Lung (tissue), 17 donors: ENCODE measurements at places on chromosomes 5 and 9.
A peak's percentile ranks its signal among the peaks of the same experiment; 100 is the strongest.

- DNase-seq = no peak
These were observed 21.8 kb upstream of the CPEB4 start for GRCh38 chr5:173866243-173866857.

DNA sequence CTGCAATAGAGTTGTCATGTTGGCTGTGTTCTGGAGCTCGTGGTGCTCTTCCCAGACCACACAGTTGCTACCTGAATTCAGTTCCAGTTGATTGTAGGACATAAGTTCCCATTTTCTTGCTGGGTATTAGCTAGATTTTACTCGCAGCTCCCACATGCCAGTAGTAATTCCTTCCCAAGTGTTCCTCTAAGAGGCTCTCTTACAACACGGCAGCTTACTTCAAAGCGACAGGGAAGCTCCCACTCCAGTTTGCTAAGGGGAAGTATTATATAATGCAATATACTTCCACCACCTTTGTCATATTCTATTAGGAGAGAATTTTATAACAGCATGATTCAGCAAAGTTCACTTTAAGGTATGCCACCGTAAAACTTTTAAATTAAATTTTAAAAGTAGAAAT lies 623.0 kb downstream of the SLCO4C1 start:
- no peak for DNase-seq

DNA sequence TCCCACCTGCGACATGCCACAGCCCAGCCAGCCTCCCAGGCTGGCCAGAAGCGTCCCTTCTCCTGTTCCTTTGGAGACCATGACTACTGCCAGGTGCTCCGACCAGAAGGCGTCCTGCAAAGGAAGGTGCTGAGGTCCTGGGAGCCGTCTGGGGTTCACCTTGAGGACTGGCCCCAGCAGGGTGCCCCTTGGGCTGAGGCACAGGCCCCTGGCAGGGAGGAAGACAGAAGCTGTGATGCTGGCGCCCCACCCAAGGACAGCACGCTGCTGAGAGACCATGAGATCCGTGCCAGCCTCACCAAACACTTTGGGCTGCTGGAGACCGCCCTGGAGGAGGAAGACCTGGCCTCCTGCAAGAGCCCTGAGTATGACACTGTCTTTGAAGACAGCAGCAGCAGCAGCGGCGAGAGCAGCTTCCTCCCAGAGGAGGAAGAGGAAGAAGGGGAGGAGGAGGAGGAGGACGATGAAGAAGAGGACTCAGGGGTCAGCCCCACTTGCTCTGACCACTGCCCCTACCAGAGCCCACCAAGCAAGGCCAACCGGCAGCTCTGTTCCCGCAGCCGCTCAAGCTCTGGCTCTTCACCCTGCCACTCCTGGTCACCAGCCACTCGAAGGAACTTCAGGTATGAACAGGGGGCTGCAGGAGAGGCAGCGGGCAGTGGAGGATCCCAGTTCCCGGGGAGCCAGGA lies 106.5 kb downstream of the PPARGC1B start:
- DNase-seq = no peak

DNA sequence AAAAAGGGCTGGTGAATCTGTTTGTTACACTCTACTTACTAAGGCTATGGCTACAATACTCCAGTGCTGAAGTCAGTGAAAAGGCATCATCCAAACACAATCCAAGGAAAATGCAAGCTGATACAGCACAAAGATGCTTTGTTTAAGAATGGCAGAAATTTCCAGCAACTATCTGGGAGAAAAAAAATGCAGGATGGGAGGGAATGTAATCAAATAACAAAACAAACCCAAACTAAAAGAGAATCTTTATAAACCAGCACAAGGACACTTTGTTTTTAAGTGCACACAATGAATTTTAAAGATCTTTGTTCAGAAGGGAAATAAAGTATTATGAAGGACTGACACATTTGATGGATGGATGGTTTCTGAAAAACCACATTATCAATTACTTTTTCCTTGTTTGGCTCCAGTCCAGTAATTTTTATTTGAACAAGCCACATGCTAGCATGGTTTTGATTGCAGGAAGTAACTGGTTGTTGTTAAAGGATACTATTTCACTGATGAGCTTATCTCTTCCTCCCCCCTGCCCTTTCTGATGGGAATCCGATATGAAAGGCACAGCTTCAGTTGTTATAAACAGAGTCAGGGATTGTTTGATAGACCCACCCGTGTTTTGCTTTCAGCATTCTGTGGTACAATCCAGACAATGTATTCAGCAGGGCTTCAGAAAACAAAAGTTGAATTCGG lies 12.1 kb upstream of the TLE4 start:
- peak; percentile 17 for DNase-seq

DNA sequence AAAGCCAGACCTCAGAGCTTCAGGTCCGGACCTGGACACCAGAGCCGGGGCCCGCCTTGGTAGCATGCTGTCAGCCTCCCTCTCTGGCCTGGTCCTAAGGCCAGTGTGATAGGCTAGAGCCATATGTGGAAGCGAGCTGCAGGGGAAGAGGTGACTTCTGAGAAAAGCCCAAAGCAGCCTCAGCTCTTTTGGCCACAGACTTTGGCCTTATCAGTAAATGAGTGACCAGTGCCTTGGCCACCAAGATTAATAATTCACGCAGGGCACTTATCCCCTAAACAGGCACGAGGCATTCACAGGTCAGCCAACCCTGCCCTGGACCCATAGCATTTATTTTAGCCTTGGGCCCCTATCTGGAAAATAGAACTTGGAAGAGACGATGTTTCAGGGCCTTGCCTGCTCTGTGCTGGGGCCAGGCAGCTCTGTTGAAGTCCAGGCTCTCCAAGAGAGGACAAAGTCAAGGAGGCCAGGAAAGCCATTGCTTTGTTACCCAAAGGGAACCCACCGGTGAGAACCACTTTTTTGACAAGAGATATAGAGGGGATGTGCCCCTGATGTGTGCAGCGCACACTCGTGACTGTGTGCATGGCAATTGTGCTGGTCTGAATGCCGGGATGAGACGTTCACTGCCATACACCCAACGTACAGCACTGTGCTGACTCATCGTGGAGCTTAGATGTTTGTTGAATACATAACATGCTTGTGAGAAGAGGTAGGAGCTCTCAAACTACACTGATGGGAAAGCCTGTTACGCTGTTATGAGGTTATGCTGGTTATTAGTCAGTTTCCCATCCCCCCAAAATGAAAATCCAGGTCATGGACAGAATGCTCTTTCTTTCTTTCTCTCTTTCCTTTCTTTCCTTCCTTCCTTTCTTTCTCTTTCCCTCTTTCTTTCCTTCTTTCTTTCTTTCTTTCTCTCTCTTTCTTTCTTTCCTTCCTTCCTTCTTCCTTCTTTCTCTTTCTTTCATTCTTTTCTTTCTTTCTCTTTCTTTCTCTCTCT lies 5.0 kb upstream of the SLC34A1 start:
- no peak for DNase-seq

GRCh38 chr9:567128-567746 lies 274.3 kb upstream of the DMRT1 start:
- no peak for DNase-seq

GRCh38 chr5:32051796-32052195 lies 122.3 kb downstream of the GOLPH3 start:
- no peak for DNase-seq

DNA sequence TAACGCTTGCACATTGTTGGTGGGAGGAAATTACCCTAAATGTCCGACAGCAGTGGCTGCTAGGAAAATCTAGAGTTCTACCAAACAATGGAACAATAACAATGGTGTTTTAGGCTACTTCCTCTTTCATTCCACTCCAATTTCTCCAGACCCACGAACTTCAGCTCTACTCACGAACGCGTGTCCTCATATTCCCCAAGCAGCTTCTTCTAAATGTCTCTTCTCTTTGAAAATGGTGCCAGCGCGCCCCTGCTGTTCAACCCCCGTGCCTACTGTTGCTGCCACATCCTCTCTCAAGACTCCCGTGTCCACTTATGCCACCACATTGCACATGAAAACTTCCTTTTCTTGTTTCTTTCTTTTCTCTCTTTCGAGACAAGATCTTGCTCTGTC lies 25.6 kb downstream of the OR2V2 start:
- DNase-seq = no peak

GRCh38 chr5:66538531-66538930 lies 57.7 kb upstream of the MAST4 start:
- no peak for DNase-seq

DNA sequence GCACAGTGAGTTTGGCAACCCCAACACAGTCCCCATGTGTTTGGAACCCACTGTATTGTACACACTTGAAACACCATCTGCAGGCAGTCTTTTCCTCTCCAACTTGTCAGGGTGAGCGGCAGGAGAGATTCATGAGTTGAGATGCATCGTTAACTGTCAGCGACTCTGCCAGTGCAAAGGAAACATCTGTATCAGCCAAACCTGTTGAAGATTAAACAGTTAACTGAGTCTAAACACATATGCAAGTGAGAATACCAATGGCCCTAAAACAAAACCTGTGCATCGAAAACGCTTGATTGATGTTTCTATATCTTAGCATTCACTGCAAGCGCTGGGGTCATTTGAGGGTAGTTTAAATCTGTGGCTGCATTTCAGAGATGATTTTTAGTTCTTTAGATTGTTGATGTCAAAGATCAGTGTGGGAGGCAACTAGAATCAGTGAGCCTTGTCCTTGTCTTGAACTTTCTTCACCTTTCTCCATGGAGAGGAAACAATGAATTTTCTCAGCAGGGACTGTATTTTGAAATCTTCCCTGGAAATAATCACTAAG lies 41.3 kb upstream of the PAM start:
- DNase-seq = no peak

- DNase-seq = no peak
These were observed 53.0 kb downstream of the DCP2 start for GRCh38 chr5:113029614-113030013.

DNA sequence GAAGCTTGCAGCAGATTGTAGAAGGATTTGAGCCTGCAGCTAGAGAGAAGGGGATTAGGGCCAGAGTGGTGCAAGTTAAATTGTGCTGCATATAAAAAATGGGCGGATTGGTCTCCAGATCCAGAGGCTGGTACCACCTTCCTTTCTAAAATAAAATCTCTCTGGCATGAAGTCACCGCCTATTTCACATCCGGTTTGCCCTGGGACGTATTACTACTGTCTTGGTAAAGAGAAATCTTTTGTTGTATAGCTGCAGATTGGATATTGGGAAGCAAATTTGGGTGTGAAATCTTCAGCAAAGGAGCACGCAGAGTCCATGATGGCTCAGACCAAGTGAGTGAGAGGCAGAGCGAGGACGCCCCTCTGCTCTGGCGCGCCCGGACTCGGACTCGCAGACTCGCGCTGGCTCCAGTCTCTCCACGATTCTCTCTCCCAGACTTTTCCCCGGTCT lies at the start of gene GABRA1:
Gene GABRA1 (plus strand): TSS at position 180 of the 451 bp plus-strand sequence. CDS start 2,691 bp downstream, outside the sequence.
- DNase-seq = no peak

DNA sequence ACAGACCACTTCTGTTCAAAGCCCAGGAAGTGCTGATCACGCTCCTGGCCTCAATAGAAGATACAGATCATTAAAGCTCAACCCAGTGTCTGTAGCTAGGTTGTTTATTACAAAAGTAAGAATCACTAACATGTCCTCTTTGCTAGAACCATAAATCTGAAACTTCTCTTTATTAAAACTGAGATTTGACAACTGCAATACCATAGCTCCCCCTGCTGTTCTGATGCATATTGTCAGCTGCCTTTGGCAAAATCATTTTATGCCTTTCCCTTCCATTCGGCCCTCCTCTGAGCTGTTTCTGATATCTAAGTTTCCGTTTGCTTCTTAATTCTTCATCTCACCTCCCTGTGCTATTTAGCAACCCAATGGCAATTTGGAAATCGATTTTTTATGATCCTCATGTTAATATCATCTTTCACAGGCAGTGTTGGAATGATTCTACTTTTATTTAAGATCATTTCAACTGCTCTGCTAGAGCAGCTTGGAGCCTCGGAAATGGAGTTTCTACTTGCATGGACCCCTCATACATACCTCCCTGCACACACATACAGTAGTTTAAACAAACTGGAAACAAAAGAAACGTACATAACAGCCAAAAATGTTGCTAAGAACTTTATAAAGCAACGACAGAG lies 998.8 kb downstream of the MAT2B start:
- DNase-seq = peak; percentile 88

DNA sequence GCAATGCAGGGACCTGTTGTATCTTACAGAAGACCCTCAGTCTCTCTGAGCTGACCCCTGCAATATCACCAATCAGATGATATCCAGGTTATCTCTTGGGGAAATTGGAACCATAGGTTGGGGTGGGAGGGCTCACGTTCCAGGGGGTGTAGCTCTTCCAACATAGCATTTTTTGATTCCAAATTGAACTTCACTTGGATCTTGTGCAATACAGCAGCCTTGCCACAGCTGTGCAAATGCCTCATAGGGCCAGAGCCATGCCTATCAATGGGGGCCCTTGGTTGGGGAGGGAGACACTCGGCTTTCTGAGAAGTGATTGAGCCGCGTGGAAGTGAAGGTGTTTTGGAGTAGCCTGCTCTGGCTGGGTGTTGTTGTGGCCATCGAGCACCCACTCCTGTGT lies 117.2 kb upstream of the PITX1 start:
- DNase-seq = no peak

DNA sequence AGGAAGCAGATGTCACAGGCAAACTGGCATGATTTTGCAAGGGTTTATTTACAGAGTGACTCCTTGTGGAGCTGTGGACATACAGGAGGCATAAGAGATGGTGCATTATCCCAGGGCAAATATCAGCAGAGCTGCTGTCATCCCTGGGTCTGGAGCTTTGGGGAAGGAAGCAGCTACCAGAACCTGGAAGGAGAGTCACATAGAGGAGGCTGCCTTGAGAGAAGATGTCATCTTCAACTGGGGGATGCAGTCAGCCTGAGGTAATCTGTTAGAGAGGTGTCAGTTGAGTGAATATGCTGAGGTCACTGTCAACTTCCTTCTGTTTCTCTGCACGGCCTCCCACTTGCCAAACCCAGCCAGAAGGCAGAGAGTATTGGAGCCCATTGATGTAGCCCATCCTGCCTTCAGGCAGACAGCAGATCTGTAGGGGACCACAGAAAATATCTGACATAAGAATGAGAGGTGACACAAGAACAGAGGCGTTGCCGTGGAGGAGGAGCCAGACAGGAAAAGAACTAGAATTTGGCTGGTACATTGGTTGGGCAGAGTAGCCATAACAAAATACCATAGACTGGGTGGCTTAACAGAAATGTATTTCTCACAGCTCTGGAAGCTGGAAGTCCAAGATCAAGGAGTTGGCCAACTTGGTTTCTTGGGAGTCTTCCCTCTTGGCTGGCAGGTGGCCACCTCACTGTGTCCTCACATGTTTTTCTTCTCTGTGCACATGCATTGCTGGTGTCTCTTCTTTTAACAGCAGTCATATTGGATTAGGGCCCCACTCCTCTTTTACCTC lies 102.8 kb downstream of the SNX18 start:
- no peak for DNase-seq

GRCh38 chr9:3906437-3907213 lies 380.8 kb upstream of the RFX3 start:
- DNase-seq = no peak

GRCh38 chr5:71830681-71831539 lies 111.8 kb downstream of the CARTPT start:
- peak; percentile 95 for DNase-seq
